ENCODE measurements at places on chromosomes 7 and 10.

DNA sequence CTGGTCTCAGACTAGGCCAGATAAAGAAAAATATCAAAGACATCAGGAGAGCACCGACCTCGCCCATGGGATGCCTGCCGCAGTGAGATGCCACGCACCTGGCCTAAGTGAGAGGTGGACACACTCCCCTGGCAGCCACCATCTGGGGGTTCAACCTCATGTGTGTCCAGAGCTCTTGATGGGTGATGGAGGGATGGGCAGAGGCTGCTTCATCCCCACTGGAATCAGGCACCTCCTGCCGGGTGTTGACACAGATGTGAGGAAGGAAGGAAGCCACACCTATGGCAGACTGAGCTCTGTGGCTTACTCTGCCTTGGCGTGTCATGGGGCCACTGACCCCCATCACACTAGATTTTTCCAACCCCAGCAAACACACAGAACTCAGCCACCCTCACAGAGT lies 11.4 kb downstream of the ZNF488 start:
- DNase-seq, result no peak

DNA sequence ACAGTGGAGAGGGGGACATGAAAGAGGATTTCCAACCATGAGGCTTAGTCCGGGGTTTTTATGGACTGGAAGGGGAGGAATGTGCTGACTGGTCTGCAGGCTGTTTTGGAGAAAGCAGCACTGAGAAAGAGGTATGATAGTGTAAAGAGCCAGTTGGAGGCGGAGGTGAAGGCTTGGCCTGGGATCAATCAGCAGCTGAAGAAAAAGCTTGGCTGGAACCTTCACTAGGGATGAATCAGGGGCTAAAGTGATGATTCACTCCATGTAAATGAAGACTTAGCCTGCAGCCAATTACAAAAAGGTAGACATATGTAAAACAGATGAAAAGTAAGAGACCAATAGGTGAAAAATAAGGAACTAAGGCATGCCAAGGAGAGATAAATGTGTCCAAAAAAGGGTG lies 1382.6 kb downstream of the GATA3 start:
- DNase-seq, result no peak

GRCh38 chr7:70215491-70215890 lies 617.2 kb downstream of the AUTS2 start:
- DNase-seq, result no peak

DNA sequence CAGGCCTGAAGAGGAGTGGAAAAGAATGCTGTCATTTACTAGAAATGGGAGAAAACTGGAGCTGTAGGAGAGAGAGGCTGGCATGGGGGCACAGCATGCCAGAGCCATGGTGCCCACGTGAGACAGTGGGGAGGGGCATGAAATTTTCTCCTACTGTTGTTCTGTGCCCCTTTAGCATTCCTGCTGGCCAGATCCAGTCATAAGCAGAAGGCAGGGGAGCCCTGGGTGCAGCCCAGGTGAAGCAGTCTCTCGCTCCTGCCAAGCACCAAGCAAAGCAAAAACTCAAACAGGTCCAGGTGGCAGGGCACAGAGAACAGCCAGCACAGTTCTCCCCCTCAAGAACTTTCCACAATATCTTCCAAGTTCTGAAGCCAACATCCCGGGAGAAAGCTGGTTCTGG lies 383.2 kb downstream of the TCERG1L start:
- DNase-seq, result no peak

DNA sequence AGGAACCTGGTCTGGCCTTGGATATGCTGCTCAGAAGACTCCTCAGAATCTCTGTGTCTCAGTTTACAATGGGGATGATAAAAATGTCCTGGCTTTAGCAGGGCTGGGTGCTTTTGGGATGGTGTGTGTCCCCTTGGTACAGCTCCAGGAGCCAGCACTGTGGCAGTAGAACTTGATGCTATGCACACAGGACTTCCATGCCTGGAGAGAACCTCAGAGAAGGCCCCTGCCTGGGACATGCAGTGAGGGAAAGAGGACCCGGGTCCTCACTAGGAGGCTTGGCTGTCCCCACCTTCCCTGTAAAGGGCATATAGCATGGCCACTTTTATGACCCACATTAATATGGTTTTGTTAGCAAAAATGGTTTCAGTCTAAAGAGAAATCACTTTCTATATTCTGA lies 100.5 kb downstream of the GLRX3 start:
- DNase-seq, result no peak

All from activated CD4-positive, alpha-beta T cell treated with anti-CD3 and anti-CD28 coated beads for 48 hours (primary cell).